ENCODE measurements at places on chromosomes 13 and 19.

DNA sequence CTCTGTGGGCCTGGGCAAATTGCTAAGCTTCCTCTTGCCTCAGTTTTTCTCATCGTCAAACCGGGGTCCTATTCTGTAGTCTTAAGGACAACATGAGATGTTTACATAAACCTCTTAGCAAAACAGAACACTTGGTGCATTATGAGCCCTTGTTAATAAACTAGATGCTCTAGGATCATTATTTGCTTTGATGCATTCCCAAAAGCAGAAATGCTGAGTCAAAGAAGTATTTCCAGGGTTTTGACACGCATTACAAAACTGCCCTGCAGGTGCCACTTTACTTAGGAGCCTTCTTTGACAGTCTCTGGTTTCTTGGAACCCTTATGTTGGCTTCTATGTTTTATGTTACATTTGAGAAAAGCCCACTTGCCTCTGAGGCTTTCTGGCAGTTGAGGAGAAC lies 12.1 kb downstream of the AKAP11 start:
- DNase-seq, result no peak

- no peak for DNase-seq
These were observed 219.1 kb upstream of the NBEA start for GRCh38 chr13:34722922-34723321.

- DNase-seq, result no peak
These were observed 95.3 kb upstream of the GPR12 start for GRCh38 chr13:26855921-26856320.

GRCh38 chr19:51552996-51553725 lies 17.9 kb upstream of the ZNF175 start:
- DNase-seq, result peak; percentile 58

DNA sequence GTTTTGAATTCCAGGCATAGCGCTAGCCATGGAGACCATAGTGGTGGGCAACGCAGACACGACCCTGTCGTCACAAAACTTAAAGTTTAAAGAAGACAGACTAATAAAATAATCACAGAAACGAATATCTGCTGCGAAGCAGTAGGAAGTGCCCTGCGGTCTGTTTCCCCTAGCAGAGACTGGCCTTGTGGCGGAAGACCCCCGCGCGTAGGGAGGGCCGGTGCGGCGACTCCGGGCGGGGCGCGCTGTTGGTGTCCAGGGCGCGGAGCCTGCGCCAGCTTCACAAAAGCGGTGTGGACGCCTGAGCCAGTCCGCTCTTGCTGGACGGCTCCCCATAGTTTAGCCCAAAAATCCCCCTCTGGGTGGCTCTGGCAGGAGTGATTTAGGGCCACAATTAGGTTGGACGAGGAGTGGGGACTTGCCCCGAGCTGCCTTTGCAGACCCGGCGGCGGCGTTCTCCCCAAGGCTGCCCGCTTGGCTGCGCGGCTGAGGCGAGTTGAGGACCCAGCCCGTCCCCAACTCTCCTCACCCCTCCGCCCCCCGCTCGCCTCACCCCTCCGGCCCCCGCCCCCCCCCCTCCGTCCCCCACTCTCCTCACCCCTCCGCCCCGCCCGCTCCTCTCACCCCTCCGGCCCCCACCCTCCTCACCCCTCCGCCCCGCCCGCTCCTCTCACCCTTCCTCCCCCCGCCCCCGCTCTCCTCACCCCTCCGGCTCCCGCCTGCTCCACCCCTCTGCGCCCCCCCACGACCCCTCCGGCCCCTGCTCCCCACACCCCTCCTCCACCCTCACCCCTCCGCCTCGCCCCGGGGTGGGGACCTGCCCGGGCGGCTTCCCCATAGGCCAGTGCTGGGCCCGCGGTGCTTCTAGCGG lies 14.2 kb upstream of the LATS2 start:
- DNase-seq, result no peak

DNA sequence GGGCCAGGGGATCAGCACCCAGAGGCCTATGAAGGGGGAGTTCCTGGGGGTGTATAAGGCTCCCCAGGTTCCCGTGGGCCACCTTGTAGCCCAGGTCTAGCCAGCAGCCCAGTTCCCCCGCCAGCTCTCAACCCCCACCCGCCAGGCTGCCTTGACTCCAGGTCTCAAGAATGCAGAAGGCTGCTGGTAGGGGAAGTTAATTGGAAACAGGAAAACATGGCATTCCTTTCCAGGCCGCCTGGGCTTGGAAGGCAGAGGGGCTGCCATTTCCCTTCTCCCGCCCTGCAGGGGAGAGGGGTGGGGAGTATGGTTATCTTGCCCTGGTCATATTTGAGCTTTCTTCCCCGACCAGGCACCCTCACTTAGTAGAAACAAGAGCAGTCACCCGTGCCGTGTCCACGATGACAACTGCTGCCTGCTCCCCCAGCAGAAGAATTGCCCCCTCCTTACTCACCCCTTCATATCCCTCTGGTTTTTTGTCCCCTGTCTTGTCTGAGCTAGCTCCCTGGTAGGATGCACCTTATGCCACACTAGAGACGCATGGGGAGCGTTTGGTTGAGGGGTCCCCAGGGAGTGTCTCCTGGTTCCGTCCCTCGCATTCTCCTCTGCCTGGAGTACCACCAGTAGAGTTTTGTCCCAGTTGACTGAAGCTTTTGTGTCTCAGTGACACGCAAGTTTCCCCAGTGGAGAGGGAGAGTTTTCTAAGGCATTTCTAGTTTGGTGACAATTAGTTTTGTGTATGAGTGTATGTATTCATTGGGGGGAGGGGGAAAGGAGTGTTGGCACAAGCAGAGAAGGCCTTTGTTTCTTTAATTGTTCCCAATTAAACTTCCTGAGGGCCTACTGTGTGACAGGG lies 4.5 kb downstream of the BICRA start:
- no peak for DNase-seq
